ENCODE measurements at places on chromosomes 3 and 15.

DNA sequence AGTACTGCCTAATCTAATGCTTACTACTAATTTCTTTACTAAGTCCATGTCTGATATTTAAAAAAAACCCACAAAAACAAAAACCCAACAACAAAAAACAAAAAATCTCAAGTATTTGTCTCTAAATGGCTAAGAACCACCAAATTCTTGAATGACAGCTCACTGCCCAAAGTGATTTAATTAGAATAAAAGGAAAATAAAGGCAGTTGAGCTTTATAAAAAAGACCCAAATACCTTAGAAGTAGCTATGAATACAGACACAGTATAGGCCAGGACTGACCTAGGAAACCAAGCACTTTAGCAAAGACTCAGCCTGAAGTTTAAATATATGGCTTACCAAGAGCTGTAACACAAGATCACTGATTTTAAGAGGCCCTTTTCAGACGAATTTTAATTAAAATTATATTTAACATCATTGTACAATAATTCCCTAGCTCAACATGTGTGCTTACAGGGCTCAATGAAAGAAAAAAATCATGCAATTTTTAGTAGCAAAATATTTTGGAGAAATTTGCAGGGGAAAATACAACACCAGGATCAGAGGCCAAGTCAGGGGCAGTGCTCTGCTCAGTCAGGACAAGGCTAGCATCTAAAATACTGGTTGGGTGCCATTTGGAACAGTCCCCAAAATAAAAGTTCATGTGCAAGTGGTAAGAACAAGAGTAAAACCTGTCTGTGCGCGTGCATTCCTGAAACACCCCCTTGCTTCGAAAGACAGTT lies 24.8 kb downstream of the UQCC5 start:
- no peak for DNase-seq

DNA sequence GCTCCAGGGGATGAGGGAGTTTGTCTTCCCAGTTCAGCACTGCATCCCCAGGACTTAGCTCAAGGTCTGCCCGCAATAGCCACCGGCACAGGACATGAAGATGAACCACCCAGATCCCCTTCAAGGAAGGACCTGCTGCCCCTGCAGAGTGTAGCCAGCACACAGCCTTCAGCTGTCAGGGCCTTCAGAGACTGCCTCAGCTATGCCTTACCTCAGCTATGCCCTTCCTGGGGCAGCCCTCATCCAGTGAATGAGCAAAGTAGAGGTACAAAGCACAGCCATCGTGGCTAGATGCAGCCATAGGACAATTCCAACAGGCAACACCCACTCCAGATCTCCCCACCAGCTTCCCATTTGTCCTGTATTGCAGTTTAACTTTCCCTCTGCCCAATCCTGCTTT lies 291.2 kb upstream of the STT3B start:
- no peak for DNase-seq

DNA sequence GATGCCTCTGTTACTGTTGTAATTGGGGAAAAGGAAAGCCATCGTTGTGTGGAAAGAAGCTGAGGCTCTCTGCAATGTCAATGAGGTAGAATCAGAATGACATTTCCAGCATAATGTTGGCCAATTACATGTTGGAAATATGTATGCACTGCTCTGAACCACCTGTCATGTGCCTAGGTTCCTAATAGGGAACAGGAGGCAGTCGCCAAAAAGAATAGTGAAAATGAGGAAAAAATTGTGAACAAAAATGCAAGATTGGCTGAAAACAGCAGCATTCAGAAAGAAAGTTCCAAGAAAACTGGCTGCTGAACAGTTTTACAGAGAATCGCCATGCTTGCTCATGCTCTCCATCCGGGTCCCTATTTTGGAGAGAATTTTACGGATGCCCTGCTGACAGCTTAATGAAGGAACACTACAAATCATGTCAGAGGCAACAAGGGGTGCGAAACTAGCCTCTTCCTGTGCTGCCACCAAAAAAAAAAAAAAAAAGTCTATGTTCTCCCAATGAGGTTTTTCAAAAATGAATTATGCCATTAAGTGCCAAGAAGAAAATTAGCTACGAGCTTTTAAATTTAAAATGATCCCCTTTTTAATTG lies 305.9 kb upstream of the ARRDC4 start:
- DNase-seq = peak; percentile 47

DNA sequence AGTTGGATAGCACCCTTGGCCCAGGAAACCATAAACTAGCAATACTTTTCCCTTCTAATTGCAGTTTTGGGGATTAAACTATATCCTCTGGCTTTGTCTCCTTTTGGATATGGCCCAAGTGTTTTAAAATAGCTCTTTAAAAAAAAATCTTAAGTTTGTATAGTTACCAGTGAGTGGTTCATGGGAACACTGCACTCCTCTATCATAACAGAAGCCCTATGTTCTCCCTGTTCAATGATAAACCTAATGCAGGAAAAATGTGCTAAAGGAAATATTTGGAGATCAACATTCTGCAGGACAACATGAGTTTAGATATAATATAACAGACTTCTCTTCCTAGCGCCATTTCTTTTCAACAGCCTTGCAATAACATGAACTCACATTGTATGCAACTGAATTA lies 13.1 kb downstream of the MRPL47 start:
- DNase-seq = no peak

- peak; percentile 10 for DNase-seq
These were observed 25.1 kb upstream of the ZKSCAN7 start for GRCh38 chr3:44529927-44530326.

DNA sequence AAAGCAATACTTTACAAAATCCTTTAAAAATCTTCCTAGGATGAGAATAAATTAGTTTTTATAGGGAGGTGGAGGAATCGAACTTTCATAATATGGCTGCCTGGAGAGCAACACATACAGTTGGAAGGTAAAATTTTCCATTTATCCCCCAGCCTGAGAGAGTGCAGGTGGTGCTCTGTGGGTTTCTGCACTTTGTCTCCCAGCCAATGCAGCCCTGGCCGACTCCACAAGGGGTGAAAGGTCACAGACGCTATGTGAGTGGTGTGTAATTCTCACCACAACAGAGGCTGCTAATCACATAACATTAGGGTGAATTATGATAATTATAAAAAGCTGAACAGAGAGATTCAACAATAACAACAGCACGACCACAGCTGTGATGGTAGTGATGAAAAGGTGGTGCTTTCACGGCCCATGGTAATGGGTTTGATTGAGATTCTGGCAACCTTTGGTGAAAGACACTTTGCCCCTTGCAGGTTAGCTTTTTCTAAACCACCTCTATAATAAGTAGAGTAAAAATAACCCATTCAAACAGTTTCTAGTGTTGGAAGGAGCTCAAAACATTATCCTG lies 30.1 kb upstream of the NANOGP8 start:
- peak; percentile 100 for DNase-seq

GRCh38 chr3:19769694-19770093 lies 164.3 kb downstream of the EFHB start:
- DNase-seq = no peak

DNA sequence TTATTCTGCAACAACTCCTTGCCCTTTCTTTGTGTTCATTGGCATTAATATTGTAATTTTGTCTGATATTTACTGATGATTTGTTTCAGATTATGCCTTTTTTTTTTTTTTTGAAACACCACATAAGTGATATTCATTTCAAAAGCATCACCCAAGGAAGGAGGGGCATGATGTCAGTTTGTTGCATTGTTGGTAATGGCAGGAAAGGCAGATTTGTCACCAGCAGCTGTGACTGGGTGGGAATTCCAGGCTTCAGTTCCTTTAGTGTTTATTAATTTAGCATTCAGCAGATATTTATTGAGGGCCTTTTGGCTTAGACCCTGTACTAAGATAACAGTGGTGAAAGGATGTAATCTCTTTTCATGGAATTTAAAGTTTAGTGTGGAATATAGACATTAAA lies 19.5 kb downstream of the SENP2 start:
- DNase-seq = no peak

DNA sequence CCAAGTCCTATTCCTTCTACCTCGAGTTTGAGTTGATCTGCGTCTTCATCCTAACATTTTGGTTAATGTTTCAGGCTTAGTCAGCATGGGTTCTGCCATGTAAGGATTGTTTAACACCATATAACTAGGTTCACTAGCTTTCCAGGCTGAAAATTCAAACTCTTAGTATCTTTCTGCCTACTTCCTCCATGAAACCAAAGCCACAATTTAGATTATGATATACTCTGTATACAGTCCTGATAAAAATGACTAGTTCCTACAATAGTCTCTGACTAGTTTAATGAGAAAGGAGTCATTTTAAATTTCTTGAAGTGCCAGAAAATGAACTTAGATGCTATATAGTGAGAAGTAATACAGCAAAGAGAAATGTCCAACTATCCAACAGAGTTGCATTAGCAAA lies 6.6 kb upstream of the BTLA start:
- DNase-seq = no peak

DNA sequence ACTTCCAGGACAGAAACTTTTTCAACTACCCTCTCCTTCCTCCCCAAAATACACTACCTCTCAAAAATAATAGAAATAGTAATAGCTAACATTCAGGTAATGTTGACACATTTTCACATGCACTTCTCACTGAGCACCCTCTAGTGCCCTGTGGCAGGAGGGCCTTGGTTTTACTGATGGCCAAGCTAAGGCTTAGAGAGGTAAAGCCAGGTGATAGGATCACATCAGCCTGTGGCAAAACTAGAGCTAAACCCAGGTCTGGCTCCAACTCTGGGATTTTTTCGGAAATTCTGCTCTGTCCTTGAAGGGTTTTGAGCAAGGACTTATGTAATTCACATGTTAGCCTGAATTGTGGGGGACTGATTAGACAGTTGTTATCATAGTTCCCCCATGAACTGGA lies 922 bp upstream of the TAMM41 start:
- DNase-seq = no peak

- no peak for DNase-seq
These were observed 78.4 kb downstream of the AKAP13 start for GRCh38 chr15:85458764-85459163.
